Ureter (tissue), 1 donor: ENCODE measurements at places on chromosomes 16 and 17.

- DNase-seq = no peak
Measured at GRCh38 chr17:66834919-66835454, at the start of gene CACNG5. TSS of gene CACNG5 (plus strand) at chr17:66835117. CDS start at chr17:66877333, 42,216 bp downstream.

GRCh38 chr17:28472871-28473497 lies 460 bp upstream of the SLC13A2 start:
- DNase-seq = no peak

- DNase-seq = no peak
Measured at GRCh38 chr16:4087099-4087885, 28.9 kb downstream of the ADCY9 start.

DNA sequence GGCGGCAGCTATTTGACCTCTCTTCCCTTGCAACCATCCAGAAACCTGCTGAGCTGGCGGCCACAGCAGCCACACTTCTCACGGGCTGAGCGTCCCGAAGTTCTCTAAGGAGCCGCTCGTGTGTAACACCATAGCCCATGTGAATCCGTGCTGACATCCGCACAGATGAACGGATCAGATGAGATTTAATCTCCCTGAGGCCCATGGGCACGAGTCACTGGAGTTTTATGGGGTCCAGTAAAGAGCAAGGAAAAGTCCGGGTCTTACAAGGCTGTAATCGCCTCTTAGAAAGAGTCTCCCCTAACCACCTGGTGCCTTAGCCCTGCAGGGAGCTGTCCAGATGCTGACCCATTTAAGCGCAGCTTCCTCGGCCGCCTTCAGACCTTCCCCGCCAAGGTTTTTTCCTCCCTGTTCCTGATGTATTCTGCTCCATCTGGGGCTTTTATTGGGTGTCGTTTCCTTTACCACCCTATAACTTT lies 5.5 kb upstream of the CACNG5 start:
- DNase-seq = no peak

- no peak for DNase-seq
Measured at GRCh38 chr16:4314532-4315185, 1.2 kb upstream of the GLIS2 start.

DNA sequence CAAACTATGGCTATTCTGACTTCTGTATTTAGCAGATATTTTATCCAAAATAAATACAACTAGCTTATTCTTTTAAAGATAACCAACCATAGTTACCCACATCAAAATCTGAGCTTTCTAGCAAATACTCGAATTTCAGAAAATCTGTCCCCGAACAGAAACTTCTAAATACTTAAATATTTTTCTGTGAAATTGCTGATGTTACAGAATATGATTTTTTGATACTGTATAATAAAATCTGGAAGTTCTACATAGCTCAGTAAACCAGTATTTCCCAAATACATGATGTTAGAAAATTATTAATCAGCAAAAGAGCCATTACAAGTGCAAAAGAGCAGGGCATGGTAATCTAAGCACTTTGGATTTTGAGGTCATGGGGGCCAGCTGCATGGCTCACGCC lies 114.9 kb downstream of the CDH8 start:
- no peak for DNase-seq

DNA sequence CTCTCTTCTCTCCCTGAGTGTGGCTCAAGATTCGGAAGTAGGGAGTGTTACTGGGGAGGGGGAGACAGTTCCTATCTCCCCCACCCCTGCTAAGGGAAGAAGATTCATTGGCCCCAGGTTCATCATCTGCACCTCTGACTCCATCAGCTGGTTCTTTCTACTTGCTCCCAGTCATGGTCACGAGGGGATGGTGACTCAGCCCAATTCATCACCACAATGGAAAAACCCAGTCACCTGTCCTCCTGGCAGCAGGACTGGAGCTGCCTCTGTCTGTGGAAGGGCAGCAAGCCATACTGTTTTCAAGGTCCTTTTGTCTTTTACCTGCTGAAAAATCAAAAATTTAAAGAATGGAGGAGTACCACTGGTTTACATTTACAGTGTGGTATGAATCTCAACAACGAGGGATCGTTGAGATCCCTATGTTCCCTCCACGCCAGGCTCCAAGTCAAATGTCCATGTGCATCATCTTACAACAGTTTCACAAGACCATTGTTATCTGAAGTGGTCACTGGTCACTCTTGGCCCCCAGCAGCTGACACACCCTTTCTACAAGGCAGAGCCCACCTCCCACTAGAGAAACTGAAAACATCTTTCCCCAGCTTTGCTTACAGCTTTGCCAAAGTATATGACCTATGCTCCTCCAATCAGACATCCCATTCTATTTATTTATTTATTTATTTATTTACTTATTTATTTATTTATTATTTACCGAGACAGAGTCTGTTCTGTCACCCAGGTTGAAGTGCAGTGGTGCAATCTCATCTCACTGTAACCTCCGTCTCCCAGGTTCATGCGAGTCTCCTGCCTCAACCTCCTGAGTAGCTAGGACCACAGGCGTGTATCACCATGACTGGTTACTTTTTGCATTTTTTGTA lies 40.4 kb upstream of the NDRG4 start:
- no peak for DNase-seq

GRCh38 chr16:8323153-8323552 lies 267.2 kb downstream of the TMEM114 start:
- no peak for DNase-seq

DNA sequence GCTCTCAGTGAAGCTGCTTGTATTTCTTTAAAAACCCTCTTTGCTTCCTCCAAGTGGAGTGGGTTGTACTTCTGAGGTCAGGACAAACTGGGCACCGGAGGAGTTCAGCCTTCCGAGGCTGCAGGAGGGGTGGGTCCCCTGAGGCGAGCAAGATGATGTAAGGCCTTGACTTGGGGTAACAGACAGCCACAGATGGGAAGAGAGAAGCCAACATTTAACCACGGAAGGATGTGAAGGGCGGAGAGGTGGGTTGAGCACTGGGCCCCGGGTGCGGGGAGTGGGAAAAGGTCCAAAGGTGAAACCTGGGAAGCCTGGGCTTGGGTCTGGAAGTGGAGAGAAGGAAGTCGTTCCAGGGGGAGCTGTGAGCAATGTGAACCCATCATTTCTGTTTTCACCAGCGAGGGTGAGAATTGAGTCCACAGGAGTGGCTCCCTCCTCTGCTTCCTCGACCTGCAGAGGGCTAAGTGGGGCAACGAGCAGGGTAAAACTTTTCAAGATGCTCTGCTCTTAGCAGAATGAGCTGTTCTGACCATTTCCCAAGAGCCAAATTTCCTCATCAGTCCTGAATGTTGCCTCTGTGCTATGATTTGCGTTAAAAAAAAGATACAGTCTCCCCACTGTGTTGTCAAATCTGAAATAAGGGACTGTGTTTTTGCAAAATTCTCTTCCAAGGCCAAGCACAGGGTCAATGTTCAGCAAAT lies 137.7 kb upstream of the CRHR1 start:
- no peak for DNase-seq

GRCh38 chr17:74297941-74298340 lies 23.9 kb downstream of the DNAI2 start:
- DNase-seq = no peak

DNA sequence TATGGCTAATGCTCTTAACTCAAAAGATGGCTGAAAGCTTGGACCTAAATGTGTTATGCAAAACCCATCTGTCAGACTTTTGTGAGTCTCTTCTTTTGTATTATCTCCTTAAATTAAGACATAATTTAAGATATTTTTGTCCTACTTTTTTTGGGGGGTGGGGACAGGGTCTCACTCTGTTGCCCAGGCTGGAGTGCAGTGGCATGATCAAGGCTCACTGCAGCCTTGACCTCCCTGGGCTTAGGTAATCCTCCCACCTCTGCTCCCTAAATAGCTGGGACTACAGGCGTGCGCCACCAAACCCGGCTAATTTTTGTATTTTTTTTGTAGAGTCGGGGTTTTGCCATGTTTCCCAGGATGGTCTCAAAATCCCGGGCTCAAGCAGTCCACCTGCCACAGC lies 7.1 kb downstream of the CLTC start:
- DNase-seq = no peak

- no peak for DNase-seq
Measured at GRCh38 chr16:13333336-13333735, 431.9 kb downstream of the SHISA9 start.

GRCh38 chr17:67831268-67831667 lies 6.0 kb downstream of the BPTF start:
- DNase-seq = no peak

DNA sequence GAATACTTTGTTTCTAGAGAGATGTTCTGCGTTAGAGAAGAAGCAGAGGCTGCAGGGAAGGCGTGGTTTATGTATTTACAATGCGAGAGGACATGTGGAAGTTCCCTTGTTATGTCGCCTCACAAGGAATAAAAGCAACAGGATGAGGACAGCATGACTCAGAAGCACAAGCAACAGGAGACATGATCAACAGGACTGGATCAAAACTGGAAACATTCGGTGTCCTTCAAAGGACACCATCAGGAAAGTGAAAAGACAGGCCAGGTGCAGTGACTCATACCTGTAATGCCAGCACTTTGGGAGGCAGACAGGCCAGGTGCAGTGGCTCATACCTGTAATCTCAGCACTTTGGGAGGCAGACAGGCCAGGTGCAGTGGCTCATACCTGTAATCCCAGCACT lies 52.6 kb downstream of the CCDC57 start:
- DNase-seq = no peak

DNA sequence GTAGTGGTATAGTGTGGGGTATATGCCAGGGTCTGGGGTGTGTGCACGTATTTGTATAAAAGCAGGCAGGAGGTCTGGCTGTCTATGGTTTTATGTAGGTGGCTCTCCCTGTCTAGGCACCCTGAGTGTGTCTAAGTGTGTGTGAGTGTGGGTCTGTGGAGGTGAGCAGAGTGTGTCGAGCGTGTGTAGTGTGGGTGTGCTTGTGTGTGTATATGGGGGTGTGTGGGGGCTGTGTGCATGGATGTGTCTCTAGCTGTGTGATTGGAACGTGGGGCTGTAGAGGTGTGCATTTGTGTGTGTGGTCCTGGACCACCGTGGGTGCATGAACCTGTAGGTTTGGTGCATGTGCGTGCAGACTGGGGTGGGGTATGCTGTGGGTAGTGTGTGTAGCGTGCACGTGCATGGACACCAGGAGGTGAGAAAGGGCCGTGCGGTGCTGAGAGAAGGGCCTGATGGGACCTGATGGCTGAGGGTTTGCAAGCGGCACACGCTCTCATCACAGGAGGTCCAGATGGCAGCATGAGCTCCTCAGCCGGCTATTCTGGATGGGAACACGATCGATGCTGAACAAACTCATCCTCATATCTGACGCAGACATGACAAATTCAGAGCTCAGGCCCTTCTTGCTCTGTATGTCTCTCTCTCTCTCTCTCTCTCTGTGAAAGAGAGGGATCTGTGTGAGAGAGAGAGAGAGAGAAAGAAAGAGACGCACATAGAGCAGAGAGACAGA lies 27.7 kb downstream of the SPACA3 start:
- no peak for DNase-seq

- no peak for DNase-seq
Measured at GRCh38 chr16:79041206-79041605, 559.3 kb downstream of the MAF start.

- no peak for DNase-seq
Measured at GRCh38 chr16:53911513-53911912, 207.6 kb downstream of the FTO start.

GRCh38 chr17:79835953-79836509 lies 3.2 kb downstream of the CBX4 start:
- DNase-seq = no peak

DNA sequence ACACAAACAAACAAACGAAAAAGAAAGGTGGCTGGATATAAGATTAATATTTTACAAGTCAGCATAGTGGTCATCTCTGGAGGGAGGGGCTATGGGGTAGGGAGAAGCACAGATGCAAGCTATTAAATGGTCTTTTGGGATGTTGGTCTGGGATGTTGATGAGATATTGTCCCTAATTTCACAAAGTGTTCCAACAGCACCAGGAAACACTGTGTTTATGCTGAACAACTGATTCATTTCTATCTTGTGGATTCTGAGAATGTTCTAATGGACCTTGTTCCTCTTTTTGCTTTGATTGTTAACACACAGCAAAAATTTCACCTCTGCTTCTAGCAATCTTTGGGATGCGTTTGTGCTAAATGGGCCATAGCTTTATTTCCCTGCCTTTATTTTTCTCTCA lies 9.7 kb downstream of the PECAM1 start:
- DNase-seq = no peak

GRCh38 chr17:82315703-82316358 lies 1.6 kb downstream of the CD7 start:
- DNase-seq = no peak

GRCh38 chr17:58369214-58370031 lies 17.4 kb upstream of the SUPT4H1 start:
- no peak for DNase-seq

GRCh38 chr16:22804893-22805292 lies 9.1 kb upstream of the HS3ST2 start:
- no peak for DNase-seq

GRCh38 chr16:78664811-78665772 lies 565.6 kb downstream of the WWOX start:
- DNase-seq = no peak

DNA sequence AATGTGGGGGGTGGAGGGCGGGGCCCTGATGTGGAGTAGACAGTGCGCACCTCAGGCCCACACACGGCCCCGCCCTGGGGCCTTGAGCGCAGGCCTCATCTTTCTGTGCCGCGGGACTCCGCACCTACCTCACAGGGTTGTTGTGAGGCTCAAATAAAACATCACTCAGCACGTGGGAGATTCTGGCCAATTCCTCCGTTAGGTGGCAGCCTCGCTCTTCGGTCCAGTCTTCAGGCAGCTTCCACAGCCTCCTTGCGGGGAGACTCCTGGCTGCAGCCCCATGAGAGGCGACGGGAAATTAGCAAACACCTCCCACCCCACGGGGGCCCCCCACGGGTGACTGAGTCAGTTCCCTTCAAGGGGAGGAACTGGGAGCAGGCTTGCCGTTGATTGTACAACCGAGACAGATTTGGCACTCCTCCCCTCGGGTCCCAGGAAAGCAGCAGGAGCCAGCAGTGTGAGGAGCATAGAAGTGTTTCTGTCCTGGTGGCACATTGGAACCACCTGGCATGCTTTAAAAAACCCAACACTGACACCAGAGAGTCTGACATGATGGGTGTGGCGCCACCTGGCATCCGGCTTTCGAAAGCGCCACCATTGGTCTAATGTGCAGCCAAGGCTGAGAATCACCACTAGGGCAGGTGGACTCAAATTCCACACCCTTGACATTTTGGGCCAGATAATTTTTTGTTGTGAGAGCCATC lies 7.6 kb downstream of the MRM1 start:
- no peak for DNase-seq

DNA sequence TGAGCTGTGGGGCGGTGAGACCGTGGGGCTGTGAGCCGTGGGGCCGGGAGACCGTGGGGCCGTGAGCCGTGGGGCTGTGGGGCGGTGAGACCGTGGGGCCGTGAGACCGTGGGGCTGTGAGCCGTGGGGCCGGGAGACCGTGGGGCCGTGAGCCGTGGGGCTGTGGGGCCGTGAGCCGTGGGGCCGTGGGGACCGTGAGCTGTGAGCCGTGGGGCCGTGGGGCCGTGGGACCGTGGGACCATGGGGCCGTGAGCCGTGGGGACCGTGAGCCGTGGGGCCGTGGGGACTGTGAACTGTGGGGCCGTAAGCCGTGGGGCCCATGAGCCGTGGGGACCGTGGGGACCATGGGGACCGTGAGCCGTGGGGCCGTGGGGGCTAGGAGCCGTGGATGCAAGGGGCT lies 24.6 kb upstream of the PVALEF start:
- no peak for DNase-seq

- DNase-seq = no peak
Measured at GRCh38 chr16:29988346-29989075, 6.9 kb downstream of the HIRIP3 start.
